ENCODE measurements at places on chromosomes 2 and 18. TPM values are rescaled to one million over a fixed set of nuclear protein-coding genes. Genes with fewer than 3 reads are reported as not detected.

SPATS2L gene
- 56.3 TPM for total RNA-seq

CD302 gene
- total RNA-seq = 0.13 TPM

UGT1A4 gene
- 2.9 TPM for total RNA-seq

GAREM2 gene
- under 0.01 TPM for total RNA-seq

NAT8 gene
- not detected for total RNA-seq

ADD2 gene
- not detected for total RNA-seq

SPEG gene
- 1.8 TPM for total RNA-seq

WDR33 gene
- total RNA-seq = 27.0 TPM

MPP4 gene
- total RNA-seq = 0.13 TPM

SLC39A6 gene
- total RNA-seq = 218 TPM

SERPINB10 gene
- total RNA-seq = 0.79 TPM

DNA sequence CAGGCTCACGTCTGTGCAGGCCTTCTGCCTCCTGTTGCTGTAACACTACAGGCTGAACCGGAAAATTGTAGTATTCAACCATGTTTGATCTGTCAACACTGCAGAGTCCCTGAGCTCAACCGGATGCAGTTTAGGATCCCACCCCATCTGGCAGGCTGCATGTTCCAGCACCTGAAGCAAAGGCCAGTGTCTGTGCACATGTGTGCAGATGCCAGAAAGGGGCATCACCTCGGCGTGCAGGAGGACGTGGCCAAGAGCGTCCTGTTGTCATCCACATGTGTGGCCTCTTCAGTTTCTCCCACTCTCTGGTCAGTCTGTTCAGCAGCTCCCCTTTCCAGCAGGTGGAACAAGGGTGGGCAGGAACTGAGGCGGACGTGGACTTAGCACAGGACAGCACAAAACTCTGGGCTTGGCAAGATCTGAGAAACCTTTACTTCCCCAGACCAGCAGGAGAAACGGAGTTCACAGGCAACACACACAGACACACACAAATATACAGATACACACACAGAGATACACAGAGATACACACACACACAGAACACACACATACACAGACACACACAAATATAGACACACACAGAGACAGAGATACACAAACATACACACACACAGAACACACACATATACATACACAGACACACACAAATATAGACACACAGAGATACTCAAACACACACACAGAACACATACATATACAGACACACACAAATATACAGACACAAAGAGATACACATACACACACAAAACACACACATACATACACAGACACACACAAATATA is 111.3 kb downstream of the NDUFA10 start:
- DNase-seq = no peak

DNA sequence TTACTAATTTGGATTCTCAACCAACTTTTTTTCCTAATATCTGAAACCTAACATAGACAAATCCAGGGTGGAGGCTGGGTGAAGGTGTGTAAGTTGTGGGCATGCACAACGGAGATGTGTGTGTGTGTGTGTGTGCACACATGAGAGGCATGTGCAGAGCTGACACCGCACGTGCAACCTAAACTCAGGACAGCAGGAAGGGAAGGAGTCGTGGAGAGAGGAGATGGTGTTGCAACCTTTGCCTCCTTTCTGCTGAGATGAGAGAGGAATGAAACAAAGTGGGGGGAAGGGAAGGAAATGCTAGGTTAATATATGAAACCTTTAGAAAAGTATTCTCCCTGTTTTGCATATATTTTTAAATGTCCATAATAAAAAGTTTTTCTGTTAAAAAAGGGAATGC is 64.7 kb downstream of the KCTD1 start:
- no peak for DNase-seq

- no peak for DNase-seq
These were observed 3.9 kb downstream of the MAPRE3 start for GRCh38 chr2:26974352-26974751.

DNA sequence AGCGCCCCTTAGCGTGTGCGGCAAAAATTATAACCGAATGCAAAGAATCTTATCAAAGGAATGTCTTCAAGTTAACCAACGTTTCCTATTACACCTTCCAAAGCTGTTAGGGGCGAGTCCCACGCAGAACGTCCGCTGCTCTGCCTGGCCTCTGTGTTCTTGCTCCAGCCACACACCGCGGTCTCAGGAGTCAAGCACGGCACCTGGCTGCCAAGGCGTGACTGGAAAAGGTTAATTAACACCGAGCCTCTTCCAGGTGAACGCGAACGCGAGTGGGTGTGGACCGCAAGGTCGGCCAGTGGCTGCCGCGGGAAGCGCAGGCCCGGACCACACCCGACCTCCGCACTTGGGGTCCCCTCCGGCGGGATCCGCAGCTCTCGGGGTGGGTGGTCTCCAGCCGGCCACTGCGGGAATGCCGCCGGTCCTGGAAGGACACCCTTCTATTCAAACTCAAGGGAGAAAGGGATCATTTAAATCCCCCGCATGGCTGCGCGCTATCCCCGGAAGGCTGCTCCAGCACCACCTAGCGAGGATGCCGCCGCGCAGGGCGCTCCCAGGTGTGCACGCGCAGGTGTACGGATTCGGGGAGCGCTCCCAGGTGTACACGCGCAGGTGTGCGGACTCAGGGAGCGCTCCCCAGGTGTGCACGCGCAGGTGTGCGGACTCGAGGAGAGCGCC is 830 bp downstream of the CYB5A start:
- DNase-seq = peak; percentile 54

DNA sequence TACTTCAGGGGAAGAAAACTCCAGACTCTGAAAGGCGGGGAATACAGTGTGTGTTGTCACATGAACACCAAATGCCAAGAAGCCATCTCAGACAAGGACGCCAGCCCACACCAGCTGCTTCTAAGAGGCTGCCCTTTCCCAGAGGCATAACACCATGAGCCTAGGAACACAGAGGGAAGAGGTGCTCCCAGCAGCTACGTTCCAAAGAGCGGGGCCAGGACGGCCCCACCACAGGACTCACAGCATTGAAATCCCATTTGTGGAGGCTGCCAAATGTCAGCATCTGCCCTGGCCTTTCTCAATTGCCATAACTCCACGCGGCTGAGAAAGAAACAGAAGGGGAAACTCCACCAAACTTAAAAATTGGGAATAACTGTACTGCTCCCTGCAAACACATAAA is 20.1 kb upstream of the ID2 start:
- no peak for DNase-seq

- no peak for DNase-seq
These were observed 3.3 kb downstream of the PMAIP1 start for GRCh38 chr18:59902993-59903610.

- DNase-seq = peak; percentile 72
These were observed 169.4 kb upstream of the CAVIN2 start for GRCh38 chr2:192016265-192016664.

GRCh38 chr2:167345559-167345958 is 457.3 kb downstream of the XIRP2 start:
- no peak for DNase-seq

DNA sequence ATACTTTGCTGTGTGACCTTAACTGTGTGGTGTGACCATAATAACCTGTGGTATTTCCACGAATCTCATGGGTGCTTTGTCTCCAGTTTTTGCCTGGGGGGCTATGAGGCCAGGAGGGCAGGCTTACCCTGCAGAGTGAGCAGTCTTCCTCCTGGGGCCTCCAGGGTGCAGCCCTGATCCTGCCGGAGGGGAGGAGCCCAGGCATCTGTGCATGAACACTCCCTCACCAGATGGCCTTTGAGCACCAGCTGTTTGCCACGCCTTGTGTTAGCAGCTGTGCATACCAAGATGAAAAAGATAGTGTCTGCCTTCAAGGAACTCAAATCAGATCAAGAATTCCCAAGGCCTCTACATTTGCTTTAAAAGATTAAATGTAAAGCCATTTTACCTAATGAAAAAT is 75.0 kb upstream of the RBM44 start:
- peak; percentile 44 for DNase-seq

DNA sequence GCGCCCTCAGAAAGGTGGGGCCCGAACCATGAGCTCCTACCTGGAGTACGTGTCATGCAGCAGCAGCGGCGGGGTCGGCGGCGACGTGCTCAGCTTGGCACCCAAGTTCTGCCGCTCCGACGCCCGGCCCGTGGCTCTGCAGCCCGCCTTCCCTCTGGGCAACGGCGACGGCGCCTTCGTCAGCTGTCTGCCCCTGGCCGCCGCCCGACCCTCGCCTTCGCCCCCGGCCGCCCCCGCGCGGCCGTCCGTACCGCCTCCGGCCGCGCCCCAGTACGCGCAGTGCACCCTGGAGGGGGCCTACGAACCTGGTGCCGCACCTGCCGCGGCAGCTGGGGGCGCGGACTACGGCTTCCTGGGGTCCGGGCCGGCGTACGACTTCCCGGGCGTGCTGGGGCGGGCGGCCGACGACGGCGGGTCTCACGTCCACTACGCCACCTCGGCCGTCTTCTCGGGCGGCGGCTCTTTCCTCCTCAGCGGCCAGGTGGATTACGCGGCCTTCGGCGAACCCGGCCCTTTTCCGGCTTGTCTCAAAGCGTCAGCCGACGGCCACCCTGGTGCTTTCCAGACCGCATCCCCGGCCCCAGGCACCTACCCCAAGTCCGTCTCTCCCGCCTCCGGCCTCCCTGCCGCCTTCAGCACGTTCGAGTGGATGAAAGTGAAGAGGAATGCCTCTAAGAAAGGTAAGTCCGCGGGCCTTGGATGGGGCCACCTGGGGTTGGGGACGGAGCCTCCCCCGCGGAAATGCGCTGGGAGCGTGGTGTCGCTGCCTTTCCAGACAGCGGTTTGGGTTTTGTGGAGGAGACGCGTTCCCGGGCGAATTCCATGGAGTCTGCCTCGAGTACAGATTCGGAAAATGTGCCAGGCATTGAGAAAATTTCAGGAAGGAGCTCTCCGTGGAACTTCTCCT is 559 bp downstream of the HOXD1 start:
- DNase-seq = no peak

- DNase-seq = no peak
These were observed 36.4 kb downstream of the RNMT start for GRCh38 chr18:13762690-13763439.

GRCh38 chr2:26619096-26619495 is 22.1 kb downstream of the CIB4 start:
- no peak for DNase-seq

GRCh38 chr2:152710713-152711112 is 6.5 kb downstream of the PRPF40A start:
- no peak for DNase-seq

DNA sequence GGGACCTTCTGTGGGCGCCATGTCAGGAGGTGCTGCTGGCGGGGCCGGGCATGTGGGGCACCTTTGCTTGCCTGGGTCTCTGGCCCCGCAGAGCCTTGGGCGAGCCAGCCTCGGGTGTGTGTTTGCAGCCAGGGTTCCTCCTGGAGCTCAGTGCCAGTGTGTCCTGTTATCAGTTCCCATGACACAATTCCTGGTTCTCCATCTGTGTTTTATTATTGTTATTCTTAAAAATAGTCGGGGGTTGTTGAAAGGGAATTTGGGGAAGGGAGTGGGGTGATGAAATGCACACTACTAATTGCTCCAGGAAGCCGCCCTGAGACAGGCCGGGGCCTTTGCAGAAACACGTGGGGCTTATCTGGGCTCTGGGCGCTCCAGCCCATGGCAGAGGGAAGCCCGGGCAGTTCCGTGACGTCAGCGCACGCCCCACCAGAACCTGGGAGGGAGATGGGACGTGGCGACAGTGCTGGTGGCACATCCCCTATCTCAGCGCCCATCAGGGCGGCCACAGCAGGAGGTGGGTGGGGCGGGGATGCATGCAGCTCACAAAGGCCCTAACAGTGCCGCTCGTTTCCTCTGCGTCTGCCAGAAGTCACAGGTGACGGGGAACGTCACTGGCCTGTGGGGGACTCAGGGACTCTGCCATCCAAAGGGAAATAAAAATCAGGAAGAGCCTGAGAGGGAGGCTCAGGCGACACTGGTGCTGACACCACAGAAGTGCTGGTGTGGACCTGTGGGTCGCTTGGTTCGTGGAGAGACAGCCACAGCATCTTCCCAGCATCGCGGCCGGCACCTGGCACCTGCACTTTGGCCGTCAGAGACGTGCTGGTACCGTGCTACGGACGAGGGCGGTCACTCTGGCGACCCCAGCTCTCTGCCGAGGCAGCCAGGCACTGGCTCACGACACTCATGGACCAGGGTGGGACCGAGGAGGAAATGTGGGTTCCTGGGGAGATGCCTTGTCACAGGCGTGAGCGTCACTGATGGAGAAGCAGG is 131.0 kb downstream of the NFATC1 start:
- no peak for DNase-seq

GRCh38 chr2:226427538-226428307 is 371.9 kb downstream of the IRS1 start:
- DNase-seq = peak; percentile 96

DNA sequence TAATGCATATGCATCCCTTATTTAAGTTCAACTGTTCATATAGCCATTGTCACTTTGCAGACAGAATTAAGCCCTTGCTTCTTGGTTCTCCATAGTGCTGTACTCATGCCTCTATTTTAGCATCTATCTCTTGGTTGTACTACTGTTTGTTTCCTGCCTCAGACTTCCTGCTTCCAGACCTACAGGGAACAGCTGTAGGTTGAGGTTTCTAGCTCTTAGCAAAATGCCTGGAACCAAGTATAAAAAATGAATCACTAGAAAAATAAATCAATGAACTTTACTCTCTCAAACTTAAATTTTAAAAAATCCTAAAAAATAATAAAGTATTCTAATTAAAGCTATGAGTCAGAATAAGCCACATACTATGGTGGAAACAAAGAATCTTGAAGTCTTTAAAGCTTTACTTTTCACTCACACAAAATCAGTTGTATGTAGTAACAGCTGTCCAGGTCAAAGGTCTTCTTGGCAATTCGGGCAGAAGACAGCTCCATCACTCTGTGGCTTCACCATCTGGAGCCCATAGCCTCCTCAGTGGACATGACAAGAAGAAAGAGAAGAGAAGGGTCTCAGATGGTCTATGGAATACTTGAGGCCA is 1228.1 kb upstream of the GYPC start:
- DNase-seq = no peak

GRCh38 chr2:149612122-149612521 is 24.5 kb upstream of the MMADHC start:
- peak; percentile 40 for DNase-seq

DNA sequence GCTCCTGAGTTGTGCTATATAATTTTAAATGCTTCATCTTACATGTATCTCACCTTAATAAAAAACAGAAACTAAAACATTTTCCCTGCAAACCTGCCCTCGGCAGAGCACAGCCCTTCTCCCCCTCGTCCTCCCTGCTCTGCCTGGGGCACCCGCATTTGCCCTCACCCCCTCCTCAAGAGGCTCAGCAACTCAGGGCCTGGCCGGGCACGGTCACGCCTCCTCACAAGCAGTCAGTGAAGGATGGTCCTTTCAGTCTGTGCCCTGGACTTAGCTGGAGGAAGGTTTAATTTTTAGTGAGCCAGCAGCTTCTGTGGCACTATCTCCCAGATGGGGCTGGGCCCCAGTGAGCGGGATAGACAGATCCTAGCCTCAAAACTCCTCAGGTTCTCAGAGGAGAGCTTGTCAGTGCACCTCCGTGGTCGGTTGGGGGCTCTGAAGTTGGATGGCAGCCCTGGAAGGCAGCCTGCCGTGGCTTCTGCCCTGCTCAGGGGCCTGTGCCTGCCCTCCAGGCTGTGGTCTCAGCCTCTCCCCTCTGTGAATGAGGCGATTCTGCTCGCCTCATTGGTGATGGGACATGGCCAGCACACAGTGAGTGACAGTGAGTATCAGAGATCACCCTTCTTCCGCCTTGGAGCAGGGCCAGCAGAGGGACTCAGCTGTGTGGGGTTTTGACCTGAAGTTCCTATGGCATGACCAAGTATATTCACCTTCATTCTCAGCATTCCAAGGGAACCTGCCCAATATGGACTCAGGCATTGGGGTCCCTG is 56.3 kb upstream of the AFF3 start:
- DNase-seq = no peak

GRCh38 chr18:62368100-62368499 is 43.0 kb downstream of the TNFRSF11A start:
- peak; percentile 4 for DNase-seq

- no peak for DNase-seq
These were observed 45.7 kb upstream of the TPO start for GRCh38 chr2:1367601-1368000.

Data from bronchial epithelial cell (primary cell).